GM13977 (cell line): ENCODE measurements at places on chromosomes 7 and 10.

- DNase-seq: no peak
Measured at GRCh38 chr7:130994378-130995115, 260.5 kb upstream of the KLF14 start.

GRCh38 chr7:51645255-51645654, 328.6 kb upstream of the COBL start:
- DNase-seq: no peak

DNA sequence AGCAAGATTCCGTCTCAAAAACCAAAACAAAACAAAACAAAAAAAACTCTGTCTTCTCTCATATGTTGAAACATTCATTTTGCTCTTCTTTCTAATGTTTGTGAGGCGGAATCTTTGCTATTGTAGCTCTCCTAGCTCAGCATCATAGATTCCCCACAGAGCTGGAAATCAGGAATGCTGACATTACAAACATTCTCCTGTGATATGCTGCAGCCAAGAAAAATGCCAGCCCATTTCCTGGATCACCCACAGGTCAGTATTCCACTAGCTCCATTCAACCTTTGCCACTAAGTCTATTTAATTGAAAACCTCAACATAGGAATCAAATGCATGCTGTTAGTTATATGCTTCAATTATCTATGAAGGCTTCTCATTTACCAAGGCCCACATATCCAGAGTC, 186.3 kb downstream of the IPMK start:
- no peak for DNase-seq

- no peak for DNase-seq
Measured at GRCh38 chr10:46553238-46554049, 3.0 kb downstream of the GPRIN2 start.

GRCh38 chr10:131047501-131047900, 264.0 kb downstream of the TCERG1L start:
- DNase-seq: no peak

DNA sequence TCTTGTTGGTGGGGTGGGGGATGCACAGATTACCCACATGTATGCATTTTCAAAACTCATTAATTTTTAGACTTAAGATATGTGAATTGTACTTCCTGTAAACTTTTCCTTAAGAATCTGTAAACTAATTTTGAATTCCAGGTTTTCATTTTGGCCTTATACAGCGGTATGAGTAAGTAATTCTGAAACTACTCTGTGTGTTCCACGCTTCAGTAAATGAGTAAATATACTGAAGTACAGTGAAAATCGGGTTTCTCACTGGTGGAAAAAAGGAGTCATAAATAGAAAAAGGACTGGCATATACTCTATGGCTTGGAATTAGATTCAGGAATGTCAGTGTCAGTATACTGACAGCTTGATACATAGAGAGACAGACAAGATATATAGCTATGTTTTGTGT, 72.8 kb downstream of the CTTNBP2 start:
- DNase-seq: no peak

DNA sequence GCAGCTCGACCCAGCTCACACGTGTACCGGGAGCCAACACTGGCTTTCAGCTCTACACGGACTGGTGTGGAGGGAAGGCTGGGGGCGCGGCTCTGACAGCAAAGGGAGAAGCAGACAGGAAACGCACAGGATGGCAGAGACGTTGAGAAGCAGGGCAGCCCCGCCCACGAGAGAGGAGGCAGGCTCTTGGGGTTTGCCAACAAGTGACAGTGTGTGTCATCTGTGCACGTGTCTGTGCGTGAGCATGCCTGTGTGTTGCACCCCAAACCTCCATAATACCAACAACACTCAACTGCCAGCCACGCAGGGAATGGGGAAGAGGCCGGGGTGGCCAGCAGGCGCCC, 64.4 kb upstream of the PDGFA start:
- no peak for DNase-seq

DNA sequence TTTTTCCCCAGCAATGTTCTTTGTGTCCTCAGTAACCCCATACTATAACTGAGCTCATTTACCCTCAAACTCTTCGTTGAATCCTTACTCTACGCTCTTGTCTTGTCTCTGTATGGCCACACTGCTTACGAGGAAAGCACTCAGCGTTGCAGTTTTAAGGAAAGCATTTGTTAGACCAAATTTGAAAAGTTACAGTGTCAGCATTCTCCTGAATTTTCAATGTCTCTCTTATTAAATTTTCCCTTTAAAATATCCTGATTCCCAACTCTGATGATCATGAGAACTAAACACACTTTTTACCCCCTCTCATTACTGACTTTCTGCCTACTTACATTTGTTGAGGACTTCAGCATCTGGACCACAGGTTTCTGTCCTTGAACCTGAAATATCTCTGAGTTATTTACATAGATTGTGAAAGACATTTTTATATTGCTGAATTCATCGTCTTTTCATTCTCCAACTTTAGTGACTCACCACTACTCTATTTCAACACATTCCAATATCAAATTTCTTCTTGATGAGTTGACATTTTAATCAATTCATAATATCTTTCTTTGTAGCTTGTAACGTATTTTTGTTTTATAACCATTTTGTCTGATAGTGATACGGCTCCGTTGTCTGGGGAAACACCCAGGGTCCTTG, 19.8 kb upstream of the VWDE start:
- DNase-seq: no peak

- no peak for DNase-seq
Measured at GRCh38 chr10:20166096-20166675, 350.0 kb downstream of the PLXDC2 start.

- no peak for DNase-seq
Measured at GRCh38 chr10:79013406-79013987, 55.3 kb upstream of the ZMIZ1 start.

DNA sequence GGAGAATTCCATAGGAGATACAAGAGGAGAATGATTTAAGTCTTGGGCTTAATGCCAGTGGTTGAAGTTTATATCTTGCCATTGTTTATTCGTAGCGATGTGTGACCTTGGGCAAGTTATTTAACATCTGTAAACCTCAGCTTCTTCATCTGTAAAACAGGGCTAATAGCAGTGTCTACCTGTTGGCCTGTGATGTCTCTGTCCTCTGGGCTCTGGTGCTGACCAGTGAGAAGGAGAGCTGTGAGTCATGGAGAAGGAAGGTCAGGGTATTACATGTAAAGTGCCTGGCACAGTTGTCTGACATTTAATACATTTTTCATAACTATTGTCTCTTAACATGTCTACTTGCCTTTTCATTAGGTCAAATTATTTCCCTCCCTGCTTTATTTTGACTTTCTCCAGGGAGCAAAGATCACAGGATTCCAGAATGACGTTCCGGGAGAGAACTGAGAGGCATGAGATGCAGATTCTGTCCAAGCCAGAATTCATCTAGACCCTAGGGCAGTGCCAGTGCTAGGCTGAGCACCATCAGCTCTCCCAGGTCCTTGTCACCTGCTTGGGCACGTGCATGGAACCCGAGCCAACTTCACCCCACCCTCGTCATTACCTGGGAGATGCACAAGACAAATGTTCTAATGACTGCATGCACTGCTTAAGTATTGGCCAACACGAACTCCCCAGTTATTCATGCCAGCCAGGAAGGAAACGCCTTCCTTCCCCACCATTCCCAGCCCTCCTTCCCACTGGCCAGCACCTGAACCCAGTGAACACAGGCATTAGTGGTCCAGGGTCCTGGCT, 187.9 kb downstream of the DPY19L1 start:
- DNase-seq: no peak

GRCh38 chr7:20229646-20230500, 12.7 kb upstream of the MACC1 start:
- no peak for DNase-seq

DNA sequence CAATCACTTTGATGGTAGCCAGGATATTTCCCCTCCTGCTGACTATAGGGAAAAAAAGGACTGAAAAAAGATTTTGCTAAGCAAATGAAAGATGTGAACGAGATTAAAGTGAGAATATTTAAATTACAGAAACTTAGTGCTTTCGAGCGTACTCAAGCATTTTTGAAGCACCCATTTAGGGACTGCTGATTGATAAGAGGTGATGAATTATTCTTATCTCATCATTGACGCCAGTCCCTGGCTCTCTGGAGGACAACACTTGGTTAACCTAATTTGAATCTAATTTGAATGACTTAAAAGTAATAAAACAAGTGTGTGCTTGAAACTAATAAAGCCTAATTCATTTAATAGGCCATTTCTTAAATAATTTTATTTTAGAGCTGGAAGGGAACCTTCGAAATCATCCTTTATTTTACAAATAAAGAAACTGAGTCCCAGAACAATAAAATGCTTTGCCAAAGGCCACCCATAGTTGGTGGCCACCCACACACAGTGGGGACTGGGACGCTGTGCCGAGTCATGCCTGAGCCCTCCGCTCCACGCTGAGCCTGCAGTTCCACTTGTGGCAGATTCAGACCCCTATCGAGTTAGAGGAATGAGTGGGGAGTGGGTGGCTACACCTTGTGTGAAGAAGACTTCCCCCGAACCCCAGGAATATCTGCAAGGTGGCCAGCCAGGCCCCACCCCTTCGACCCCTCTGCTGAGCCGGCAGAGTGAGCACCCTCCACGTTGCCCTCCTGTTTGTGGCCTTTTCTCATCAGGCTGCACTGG, 61.1 kb upstream of the SAMD8 start:
- DNase-seq: no peak

DNA sequence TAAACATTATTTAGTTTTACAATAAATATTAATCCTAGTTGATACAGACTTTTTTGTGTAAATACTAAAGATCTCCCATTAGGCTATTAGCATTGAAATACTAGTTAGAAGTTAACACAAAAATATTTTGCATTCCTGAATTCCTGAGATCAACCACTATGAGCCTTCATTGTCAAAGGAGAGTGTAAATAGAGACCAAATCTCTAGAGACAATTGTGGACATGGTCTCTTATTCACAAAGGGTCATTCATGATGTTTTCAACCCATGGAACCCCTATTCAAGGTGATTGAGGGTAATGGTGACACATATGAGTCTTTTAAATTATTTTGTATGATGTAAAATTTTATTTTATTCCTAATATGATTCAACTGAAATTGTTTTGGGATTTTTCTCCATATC, 1454.8 kb upstream of the LRRTM3 start:
- no peak for DNase-seq

DNA sequence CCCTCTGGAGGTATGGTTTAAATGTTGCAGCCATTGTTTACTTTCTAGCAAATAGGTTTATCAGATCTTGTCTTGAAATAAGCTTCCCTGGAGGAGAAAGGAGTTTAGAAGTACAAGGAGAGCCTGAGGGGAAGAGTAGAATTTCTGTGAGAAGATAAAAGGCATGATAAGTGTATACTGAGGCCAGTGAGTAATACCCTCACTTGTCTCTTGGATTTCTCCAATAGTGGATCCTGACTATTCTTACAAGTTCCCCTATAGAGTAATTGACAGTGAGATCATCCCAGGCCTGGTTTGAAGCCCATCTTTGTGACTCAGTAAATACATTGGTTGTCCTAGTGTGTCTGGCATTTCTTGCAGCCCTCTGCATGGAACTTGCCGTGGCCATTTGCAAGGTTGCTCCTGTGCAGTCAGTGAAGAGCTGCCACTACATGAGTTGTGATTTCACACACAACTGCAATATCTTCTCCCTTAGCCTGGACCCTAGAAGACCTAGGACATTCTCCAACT, 41.6 kb downstream of the CHN2 start:
- no peak for DNase-seq

DNA sequence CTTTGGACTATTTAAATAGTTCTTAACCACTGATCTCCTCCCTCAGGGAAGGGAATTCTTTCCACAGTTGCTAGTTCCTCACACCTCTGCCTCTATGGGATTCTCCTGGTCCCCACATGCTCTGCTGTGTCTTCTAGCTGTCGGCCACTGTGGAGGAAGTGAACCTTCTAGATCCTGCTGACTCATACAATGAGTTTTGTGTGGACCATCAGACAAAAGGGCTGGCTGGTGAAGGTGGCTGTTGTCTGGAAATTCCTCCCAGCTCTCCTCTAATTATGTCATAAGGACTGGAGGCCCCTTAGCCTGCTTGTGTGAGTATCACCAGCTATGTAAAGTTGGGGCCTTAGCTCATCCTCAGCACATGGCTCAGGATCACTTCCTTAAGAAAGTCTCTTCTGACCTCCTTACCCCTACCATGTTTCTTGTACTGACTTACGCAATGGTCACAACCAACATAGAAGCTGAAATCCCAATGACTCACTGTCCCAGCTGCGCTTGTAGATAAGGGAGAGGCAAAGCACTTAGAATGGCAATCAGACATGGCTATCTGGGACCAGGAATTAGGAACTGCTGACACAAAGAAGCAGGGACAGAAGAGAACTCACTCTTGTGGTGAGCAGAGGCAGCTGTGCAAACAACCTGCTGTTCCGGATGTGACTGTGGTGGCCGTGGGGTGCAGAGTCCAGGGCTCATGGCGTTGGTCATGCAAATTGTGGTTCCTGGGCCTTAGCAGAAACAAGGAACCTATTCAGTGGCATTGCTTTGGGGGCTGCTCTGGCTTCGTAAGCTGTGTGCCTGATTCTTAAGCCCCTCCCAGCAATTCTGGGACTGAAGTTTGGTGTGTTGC, 2.5 kb upstream of the MACC1 start:
- DNase-seq: no peak

DNA sequence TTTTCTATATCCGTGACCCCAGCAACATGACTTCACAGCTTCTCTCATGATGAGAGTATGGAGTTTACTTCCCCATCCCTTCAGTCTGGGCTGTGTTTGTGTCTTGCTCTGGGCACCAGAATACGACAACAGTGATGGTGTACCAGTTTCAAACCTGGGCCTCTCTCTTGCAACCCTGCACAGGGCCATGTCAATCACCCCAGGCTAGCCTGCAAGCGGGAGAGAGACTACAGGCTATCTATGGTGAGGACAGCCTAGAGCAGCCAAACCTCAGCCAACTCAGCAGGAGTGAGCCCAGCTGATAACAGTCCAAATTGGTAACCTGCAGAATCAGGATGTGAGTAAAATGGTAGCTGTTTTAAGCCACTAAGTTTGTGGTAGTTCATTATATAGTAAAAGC, 235.8 kb downstream of the CHCHD3 start:
- no peak for DNase-seq

GRCh38 chr10:117536072-117536865, 6.3 kb upstream of the EMX2 start:
- DNase-seq: peak; percentile 34

GRCh38 chr7:28178599-28178998, 2.0 kb downstream of the JAZF1 start:
- DNase-seq: peak; percentile 66

GRCh38 chr7:36583318-36583717, 141.0 kb downstream of the AOAH start:
- DNase-seq: no peak

DNA sequence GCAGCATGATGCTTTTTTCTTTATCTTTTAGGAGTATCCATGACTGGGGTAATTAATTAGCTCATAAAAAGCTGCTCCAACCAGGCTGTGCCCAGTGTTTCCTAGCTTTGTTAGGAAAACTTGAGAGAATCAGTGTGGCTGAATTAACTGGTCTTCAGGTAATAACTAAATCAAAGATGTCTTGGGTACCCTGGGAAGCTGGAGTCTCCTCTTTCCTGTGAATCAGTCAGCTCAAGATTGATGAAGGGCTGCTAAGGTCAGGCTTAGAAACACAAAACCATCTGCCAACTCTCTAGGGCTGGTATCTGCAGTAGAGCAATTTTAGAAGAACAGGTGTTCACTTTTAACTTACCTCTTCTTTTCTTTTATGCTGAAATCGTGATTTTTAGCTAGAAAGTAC, 21.4 kb upstream of the ATOH7 start:
- no peak for DNase-seq
